ENCODE measurements at places on chromosomes 6 and 20.

GRCh38 chr20:58228484-58229197 is at the start of gene ANKRD60:
Gene ANKRD60, minus strand, starts transcription at chr20:58228653. Its CDS starts 0 bp downstream, at chr20:58228653.
- DNase-seq, result no peak

- no peak for DNase-seq
Observed at GRCh38 chr6:169950558-169950957, 199.1 kb downstream of the ERMARD start.

GRCh38 chr6:39268171-39268570 is 38.9 kb upstream of the KCNK5 start:
- peak; percentile 84 for DNase-seq

DNA sequence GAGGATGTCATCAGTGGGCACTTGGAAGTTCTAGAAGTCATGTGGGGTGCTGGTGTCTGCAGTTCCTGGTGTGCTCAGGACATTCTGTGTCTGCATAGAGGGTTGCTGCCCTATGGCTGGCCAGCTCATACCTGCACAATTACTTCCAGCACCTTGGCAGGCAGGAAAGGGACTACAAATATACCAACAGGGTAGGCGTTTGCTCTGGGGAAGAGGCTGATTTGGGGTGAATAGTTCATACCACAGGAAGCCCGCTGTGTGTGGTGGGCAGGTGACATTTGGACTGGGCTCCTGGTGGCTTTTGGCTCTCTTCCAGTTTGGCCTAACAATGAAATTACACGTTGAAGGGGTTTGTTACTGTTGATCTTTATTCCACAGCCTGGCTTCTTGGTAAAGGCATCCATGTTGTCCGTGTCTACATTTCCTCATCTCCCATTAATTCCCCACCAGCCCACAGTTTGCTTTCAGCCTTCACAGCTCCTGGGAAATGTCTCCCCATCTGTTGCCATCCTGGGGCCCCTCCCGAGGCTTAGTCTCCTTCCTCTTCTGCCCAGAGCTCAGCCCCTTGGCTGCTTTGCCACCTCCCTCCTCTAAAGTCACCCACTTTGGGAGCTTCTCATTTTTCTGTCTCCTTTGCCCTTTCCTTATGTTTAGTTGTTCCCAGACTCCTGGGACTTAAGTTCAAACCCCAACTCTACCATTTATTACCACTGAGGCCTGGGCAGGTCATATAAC is 88.1 kb downstream of the RSPH3 start:
- DNase-seq, result peak; percentile 33

DNA sequence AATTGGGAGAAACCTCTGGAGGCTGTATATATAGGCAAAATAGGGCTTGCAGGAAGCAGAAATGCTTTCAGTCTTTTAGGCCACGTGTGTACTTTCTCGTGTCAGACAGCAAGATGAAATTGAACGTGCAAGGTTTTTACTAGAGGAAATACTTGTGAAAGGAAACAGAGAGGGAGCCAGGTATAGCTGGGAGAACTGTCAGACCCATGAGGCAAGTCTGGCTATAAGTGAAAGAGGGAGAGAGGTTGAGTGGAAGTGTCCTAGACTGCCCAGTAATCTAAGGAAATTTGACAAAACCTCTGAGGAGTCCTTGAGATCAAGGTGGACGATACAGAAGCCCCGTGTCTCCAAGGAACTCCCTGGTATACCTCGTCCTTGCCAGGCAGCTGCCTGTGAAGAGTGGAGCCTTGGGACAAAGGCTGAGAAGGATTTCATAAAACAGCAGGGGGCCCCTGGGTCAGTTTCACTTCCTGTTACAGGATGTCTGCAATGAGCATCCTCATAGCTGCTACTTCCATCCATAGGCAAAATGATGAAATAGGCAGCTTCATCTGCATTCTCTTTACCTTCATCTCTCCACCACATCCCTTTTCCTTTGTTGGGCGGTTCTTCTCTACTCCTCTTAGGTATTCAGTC is 114.4 kb upstream of the MAP3K7 start:
- no peak for DNase-seq

- no peak for DNase-seq
Observed at GRCh38 chr6:13653296-13653695, 38.2 kb downstream of the NOL7 start.

- DNase-seq, result no peak
Observed at GRCh38 chr6:125008261-125008703, 46.0 kb downstream of the RNF217 start.

DNA sequence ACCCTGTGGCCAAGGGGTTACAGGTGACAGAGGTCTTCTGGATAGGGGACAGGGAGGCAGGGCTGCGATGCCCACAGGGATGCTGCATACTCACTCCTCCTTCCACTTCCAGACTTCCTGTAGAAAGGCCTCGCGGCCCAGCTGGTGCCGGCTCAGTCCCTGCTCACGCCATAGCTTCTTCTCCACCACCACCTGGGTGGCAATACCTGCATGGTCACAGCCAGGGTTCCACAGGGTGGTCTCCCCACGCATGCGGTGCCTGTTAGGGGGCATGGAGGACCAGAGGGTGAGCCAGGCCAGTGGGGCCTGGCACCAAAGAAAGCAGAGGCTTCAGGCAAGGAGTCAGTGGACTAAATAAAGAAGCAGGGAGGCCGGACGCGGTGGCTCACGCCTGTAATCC is 8.3 kb upstream of the VWA7 start:
- DNase-seq, result no peak

GRCh38 chr6:116402108-116402937 is 31.6 kb downstream of the DSE start:
- DNase-seq, result no peak

DNA sequence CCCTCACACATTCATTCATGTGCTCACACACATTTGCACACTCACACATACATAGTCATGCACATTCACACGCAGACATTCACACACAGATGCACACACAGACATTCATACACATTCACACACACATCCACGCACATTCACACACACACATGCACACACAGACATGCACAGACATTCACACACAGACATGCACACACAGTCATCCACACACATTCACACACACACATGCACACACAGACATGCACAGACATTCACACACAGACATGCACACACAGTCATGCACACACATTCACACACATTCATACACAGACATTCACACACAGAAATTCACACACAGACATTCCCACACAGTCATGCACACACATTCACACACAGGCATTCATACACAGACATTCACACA is 147.3 kb downstream of the PACRG start:
- no peak for DNase-seq

- DNase-seq, result peak; percentile 5
Observed at GRCh38 chr20:63309261-63310071, 16.5 kb downstream of the COL20A1 start.

DNA sequence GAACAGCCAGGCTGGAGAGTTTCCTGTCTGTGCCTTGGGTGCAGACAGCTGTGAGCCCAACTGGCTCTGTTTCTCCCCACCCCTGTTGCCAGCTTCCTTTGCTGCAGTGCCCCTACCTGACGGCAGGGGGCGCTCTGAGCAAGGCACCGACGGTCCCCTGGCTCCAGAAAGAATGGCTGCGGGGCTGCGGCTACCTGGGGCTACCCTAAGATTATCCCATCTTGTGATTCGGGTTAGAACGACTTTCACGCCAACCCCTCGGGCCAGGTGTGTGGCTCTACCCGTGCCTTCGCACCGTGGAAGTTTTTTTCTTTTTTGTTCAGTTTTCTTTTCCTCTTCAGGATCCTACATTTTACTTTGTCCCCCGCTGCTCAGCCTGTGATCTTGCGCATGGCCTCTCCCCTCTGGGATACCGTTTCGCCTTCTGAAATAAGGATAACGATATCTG is 33.4 kb upstream of the AAR2 start:
- DNase-seq, result peak; percentile 31

DNA sequence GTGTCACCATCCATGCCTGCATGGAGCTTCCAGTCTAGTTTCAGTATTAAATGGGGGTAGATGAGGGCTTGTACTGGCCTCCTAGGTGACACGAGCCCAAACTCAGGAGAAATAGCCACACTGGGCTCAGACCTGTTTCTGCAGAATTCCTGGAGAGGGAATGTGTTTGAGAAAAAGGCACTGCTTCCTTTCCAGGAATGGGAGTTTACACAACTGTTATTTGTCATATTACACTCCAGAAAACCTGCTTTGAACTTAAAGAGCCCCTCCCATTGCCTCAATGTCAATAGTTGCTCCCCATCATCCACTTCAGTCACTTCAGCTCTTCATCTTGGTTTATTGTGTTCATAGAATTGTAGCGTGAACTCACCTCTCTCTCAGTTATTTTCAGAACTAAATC is 151.5 kb downstream of the CFAP61 start:
- DNase-seq, result peak; percentile 32

DNA sequence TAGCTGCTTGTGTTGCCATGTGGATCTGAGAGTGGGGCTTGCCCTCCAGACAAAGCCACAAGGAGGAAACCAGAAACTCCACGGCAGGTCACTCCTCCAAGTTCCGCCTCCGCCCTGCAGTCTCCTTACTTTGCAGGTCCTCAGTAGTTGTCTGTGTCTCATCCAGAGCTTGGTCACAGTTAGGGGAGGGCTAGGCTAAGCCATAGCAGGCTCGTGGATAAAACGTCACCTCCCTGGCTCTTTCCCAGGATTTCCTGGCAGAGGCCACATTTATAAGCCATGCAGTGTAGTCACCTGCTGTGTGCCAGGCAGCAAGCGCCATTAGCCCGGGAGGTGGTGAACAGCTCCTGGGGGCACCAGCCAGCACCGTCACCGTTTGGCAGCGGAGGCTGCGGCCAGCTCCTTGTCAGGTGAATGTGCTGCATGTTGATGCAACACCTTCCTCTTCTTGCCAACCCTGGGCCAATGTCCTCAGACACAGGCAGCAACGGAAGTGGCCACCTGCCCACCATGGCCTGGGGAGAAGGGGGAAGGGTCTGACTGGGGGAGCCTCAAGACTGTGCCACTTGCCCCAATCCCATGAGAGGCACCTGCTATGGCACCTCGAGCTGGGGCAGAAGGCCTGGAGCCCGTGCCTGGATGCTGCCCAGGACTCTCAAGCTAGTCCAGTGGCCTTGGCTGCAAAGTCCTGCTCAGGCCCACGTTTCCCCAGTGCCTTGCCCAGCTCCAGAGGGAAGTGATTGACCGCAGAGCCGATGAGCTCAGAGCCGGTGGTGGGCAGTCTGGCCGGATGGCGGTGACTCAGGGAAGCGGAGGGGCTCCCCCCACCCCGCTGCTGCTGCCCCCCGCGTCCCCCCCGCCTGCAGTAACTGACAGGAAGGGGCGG is 39.0 kb upstream of the SLCO4A1 start:
- DNase-seq, result peak; percentile 62

DNA sequence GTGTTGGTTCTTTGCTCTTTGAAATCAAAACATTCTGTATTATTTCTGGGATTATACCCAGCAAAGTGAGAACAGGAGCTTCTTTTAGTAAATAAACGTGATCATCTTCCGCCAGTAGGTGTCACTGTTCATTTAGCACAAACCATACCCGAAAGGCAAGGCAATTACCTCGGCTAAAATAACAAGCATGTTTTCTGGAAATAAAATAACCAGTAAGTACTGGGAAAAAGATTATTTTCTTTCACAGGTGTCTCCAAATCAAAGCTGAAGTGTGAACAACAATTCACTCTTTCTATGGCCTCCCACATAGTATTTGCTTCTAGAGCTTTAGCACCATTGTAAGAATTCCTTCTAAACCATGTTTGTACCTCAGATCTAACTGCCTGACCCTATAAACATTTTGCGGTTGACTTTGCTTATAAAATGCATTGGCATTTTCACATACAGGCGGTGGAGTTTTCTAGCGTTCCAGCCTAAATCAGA is 144.6 kb upstream of the AGPAT4 start:
- DNase-seq, result peak; percentile 12

GRCh38 chr6:113184291-113184690 is 672.9 kb upstream of the MARCKS start:
- no peak for DNase-seq

GRCh38 chr20:50220093-50220893 is 29.7 kb downstream of the CEBPB start:
- DNase-seq, result no peak

- DNase-seq, result no peak
Observed at GRCh38 chr20:57524511-57525176, at the start of gene CTCFL. Gene CTCFL, minus strand, starts transcription at chr20:57525140. Its CDS starts 935 bp downstream, at chr20:57524205.

GRCh38 chr6:36241728-36242127 is 28.1 kb upstream of the PNPLA1 start:
- DNase-seq, result no peak

GRCh38 chr20:20680991-20681508 is 31.4 kb downstream of the RALGAPA2 start:
- DNase-seq, result peak; percentile 21

- DNase-seq, result no peak
Observed at GRCh38 chr20:25046181-25046641, 11.7 kb downstream of the ACSS1 start.

GRCh38 chr20:37523012-37523391 is 2.0 kb downstream of the NNAT start:
- no peak for DNase-seq

DNA sequence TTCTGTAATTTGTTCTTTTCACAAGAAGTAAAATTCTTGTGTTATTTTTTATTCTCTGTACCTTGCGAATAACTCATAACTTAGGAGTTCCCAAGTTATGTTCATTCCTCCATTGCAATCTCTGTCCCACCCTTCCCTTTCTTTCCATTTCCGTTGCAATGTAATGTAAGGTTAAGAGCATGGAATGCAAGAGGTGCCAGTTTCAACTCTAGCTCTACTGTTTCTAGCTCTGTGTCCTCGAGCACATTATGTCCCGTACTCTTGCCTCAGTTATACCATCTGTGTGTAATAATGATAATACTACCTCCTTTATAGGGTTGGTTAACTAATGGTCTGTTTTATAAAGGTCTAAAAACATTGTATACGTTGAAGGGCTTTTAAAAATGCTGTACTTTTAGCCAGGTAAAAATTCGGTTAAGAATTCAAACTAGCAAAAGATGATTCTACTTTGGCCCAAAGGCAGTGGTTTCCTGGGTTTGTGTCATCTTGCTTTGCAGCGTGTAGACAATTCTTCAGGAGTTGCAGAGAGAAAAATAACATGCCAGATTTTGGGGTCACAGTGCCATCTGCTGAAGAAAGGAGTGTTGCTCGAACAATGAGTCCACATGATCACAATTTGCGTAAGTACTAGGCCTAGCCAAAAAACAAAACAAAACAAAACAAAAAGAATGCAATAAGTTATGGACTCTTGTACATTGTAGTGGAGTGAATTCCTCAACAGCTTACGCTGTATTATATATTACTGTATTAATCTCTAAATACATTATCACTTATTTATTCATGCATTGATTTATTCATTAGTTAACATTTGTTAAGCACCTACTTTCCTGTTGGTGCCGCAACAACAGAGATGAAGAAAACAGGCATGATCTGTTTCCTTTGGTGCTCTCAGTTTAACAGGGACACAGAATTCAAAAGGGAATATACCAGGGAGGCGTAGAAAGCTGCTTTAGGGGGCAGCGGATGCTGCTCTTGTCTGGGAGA is 10.0 kb upstream of the PFDN4 start:
- no peak for DNase-seq

- no peak for DNase-seq
Observed at GRCh38 chr6:89430201-89430962, 2.6 kb upstream of the ANKRD6 start.

GRCh38 chr20:4670469-4670868 is 51.2 kb upstream of the PRND start:
- DNase-seq, result no peak

- no peak for DNase-seq
Observed at GRCh38 chr20:3404402-3404801, 3.1 kb downstream of the DNAAF9 start.

GRCh38 chr20:43460830-43461200 is 3.1 kb downstream of the SRSF6 start:
- no peak for DNase-seq

Measured in NCI-H2029 treated with DMSO at 0.1 percent for 48 hours (cell line).